ENCODE measurements at places on chromosomes 7 and 10.

DNA sequence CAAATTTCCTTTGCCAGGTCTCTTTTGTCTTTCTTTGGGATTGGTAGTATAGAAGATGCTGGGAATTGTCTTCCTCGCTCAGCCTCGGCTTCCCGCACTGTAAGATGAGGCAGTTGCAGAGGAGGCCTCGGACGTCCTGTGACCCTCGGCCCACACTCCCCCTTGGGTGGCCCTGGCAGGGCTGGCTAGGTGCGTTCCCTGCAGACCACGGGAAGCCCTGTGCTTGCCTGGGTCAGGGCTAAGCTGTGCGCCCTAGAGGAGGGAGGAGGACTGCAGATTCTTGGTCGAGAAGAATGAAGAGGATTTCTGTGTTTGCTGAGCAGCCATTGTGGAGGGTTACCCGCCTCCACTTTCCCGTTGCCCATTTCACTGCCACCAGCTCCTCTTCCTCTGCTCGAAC, 42.8 kb downstream of the WIPI2 start:
- DNase-seq: no peak

DNA sequence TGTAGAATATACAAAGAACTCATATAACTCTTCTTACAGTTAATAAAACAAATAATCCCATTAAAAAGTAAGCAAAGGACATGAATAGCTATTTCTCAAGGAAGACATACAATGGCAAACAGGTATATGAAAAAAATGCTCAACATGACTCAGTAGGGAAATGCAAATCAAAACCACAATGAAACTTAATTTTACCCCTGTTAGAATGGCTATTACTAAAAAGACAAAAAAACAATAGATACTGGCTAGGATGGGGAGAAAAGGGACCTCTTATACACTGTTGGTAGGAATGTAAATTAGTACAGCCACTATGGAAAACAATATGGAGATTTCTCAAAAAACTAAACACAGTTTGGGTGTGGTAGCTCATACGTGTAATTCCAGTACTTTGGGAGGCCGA, 37.8 kb downstream of the HERPUD2 start:
- DNase-seq: no peak

- no peak for DNase-seq
These were observed 321.2 kb downstream of the PTPRN2 start for GRCh38 chr7:158266426-158266816.

DNA sequence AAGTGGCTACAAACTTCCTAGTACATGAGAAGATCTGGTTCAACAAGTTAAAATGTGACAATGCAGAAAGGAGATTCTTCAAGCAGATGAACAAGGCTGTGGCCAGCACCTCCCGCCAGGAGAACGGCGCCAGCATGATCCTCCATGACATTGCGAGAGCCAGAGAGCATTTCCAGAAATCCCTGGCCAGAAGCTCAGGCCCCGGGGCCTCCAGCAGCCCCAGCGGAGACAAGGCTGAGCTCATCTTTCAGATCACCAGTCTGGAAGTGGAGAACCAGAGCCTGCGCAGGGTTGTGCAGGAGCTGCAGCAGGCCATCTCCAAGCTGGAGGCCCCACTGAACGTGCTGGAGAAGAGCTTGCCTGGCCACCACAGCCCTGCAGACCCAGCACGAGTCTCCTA, 40.1 kb upstream of the ZNF273 start:
- no peak for DNase-seq

DNA sequence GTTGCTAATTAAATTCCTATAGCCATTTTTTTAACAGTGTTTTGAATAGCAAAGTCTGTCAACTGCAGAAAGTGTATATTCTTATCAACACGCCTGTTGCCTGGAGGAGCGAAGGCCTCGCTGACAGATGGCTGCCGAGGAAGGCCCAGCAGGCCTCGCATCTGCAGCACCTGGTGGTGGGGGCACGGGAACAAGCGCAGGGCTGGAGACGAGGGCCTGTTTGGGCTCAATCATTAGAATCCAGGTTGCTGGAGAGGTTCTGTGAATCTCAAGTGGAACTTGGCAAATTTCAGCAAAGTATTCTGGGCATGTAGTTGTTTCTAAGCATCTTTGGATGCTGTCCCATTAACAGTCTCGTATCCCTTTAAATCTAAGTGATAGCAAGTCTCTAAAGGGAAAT, 66.1 kb upstream of the FAM204A start:
- peak; percentile 65 for DNase-seq

- DNase-seq: peak; percentile 3
These were observed 67.0 kb upstream of the ATRNL1 start for GRCh38 chr10:115026056-115026745.

GRCh38 chr10:30134171-30134945, 75.0 kb upstream of the JCAD start:
- DNase-seq: no peak

GRCh38 chr7:139937715-139938114, 108.7 kb downstream of the TBXAS1 start:
- no peak for DNase-seq

- no peak for DNase-seq
These were observed 19.3 kb downstream of the PAPOLB start for GRCh38 chr7:4842319-4843064.

- DNase-seq: no peak
These were observed 99.6 kb downstream of the GRK5 start for GRCh38 chr10:119306986-119307392.

- no peak for DNase-seq
These were observed 227.1 kb downstream of the KCNMA1 start for GRCh38 chr10:77410523-77410922.

GRCh38 chr7:155224116-155224811, 73.4 kb upstream of the INSIG1 start:
- no peak for DNase-seq

DNA sequence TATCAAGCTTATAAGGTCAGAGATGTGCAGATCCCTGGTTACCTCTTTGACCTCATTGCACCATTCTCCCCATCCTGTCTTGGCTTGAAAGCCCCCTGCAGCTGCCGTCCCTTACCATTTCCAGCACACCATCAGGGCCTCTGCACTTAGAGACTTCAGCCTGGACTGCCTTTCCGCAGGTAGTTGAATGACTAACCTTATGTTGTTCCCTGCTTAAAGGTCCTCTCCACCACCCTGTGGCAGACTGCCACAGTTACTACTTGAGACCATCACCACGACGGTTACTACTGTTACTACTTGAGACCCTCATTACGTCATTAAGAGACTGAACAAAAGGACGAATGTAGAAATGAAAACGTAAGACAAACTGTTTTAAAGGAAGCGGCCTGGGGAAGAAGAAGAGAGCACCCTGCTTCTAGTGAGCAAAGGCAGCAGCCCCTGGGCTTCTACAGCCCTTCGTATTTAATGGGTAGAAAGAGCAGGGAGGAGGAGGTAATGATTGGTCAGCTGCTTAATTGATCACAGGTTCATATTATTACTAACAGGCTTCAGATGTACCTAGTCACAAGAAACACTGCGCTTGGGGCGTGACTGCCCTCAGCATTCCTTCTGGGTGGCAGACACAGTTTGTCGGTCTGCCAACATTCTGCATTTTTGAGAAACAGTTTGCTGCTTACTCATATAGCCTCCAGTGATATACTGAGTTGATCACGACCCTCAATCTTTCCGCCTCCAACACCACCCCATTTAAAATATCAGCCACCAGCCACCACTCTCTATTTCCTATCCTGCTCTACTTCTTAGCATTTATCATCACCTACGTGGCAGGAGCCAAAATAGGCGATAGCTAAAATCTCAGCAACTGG, 74.1 kb upstream of the PARD3 start:
- no peak for DNase-seq

DNA sequence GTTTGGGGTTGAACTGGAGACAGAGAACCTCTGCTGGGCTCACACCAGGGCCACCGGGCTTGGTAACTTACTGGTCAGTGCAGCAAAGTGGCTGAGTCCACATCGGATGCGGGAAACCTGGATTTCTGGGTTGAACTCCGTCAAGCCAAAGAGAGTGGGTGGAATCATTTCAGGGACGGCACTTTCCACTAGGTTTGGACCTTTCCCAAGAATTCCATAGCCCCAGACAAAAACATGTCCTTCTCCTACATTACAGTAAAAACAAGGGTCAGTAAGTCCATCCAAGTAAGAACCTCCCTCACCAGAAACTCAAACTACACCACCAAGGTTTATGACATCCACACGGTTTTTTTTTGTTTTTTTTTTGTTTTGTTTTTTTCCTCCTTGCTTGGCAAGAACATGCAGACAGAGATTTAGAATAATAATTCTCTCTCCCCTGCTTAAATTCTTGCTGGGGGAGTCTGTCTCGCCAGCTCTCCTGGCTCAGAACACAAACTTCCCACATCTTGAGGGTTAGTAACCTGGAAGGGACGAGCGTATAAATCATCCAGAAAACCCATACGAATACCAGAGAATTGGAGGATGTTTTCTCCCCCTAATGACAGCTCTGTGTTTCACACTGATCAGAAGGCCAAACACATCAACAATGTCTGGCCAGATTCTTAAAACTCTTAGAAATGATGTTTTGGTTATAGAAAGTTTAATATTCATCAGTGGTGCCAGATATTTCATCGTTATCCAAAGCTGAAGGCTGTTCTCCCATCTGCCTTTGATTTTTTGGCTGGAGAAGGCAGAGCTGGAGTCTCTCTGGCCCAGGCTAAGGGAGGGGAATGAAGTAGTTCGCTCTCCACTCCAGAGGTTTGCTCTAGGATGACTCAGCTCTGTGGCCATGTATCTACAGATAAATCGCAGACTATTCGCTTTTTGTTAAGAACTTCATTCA, 17.5 kb downstream of the RCC1L start:
- DNase-seq: no peak

- peak; percentile 77 for DNase-seq
These were observed 27.4 kb upstream of the SYPL1 start for GRCh38 chr7:106139265-106140251.

DNA sequence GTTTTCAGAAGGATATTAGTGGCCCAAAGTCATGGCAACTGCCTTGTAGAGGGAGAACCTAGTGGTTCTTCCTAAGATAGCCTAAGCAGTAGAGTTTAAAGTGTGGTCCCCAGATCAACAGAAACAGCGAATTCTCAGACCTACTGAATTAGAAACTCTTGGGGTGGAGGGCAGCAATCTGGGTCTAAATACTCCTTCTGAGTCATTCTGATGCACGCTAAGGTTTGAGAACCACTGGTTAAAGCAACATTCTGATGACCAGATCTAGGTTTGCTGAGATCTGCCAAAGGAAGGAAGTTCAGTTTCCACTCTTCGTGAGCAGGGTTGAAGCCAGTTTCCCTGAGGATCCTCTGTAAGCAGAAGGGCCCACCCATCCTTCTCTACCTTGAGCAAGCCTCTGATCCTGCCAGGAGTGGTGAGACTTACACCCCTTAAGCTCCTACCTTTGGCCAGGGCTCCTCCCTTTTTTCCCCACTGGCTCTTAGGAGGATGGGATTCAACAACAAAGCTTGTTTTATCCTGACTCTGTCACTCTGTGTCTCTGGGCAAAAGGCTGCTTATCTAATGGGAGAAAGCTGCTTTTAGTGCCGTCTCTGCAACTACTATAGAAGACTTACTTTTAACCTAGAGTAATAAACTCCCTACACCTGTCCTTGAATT, 26.8 kb upstream of the TRUB1 start:
- no peak for DNase-seq

DNA sequence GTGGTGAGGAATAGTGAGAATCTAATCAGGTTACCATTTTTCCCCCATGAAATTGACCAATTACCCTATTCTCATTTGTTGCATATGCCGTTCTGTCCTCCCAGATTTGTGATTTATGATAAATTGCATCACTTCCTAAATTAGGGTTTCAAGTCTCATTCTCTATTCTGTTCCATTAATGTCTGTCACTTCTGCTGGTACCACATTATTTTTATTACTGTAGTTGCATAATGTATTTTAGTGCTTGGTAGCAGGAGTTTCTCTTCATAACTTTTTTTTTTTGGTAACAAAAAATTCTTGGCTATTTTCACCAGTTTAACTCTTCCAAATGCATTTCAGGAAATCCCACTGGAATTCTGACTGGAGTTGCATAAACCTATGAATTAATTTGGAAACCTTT, 44.0 kb upstream of the FAM133B start:
- DNase-seq: no peak

GRCh38 chr7:87316846-87317552, 28.5 kb upstream of the CROT start:
- DNase-seq: no peak

GRCh38 chr7:16061630-16062029, 359.7 kb downstream of the CRPPA start:
- no peak for DNase-seq

GRCh38 chr10:109393425-109393824, 529.9 kb downstream of the XPNPEP1 start:
- no peak for DNase-seq

DNA sequence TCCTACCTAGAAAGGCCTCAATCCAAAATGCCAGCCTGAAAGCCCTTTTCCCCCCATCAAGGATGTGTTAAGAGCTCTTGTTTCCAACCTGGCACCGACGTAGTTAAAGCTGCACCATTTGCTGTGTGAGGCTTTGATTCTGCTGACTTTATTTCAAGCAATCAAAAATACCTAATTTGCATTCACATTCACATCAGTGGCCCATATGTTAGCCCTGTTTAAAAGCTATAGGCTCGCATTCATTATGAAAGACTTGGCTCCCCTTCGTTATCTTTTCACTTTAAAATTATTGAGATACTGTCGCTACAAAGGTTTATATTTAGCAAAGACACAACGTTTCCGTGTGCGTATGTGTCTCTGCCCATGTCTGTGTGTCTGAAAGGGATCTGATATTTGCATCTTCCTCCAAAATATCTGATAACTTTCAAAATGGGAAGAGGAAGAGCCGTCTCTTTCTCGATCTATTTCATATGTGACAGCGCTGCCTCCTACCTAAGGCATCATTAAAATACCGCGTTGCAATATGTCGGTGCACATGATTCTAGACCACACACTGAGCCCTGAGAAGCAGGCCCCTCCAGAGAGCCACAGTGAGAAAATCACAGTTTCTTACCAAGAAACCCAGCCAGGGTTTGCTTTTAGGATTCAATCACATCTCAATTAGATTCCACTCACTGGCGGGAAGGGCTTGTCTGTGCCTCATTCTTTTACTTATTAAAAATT, 57.1 kb upstream of the ITPRID1 start:
- peak; percentile 38 for DNase-seq

DNA sequence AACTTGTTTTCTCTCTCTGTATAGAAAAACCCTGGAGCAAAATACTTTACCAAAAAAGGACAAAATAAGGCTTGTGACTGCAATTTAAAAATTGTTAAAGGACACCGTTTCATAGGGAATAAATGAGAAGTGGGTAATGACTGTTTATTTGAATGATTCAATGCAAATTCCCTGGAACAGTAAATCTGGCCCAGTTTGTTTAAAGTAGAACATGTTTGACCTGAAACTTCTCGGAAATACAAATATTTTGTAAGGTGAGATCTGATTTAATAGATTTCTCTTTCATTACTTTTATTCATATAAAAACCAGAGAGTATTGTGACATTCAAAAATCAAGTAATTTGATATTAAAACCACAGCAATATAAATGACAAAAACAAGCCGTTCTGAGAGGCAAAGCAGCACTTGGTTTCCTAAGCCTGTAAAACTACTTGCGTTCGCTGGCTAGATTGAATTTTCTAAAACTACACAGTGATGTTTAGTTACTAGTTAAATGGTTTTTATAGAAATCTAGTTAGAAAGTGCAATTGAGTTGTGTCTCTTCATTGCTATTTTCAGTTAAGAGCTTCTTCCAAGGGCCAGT, 76.8 kb upstream of the PITRM1 start:
- no peak for DNase-seq

All from DMS 273 treated with DMSO at 0.1 percent for 48 hours (cell line).